AG04449 (cell line): ENCODE measurements at places on chromosomes 4 and X.
A peak's percentile ranks its signal among the peaks of the same experiment; 100 is the strongest.

DNA sequence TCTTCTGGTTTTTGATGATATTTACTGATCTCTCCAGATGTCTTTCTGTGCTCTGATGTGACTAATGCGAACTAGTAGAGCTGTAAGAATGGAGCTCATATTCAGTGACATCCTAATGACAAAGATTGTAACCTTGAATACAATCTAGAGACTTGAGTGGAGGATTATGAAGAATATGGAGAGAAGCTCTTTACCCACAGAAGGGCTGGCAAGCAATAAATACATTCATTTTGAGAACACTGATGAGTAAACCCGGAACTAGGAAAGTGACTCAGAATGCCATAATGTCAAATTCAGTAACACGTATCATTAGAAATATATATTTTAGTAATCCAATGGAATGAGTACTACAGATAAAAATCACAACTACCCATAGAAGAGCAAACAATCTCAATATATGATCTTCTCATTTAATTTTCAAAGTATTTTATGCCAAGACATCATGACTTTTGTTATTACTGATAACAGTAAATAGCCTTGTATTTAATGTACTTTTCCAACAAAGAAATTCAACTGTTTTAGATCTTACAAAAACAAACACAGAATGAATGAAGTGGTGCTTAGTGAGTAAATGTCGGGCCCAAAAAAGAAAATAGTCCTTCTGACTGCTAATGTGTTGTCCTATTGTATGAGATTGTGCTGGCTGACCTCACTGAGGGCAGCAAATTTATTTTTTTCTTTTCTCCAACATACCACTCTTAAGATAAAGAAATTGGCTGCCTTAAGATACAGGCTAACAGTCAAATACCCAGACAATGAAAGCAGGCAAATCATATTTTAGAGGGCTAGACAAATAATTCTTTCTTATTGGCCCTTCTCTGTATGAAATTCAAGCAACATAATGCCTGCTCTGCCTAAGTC lies 49.2 kb upstream of the HDAC8 start:
- DNase-seq, result no peak

DNA sequence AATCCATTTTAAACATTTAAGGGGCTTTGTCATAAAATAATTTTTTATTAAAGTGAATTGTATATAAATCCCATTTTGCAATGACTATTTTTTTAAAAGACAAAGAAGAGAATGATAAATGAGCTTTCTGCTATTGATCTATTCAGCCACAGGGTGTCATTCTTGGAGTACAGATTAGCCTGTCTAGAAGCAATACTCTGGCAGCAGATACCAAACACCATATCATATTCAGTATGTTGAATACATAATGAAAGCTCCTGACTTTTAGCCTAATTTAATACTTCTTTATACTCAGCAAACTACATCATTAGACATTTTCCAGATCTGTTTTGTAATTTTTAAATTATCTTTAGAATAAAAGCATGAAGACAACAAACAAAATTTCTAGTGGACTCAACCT lies 496.3 kb downstream of the PDGFC start:
- peak; percentile 28 for DNase-seq

- no peak for DNase-seq
Measured at GRCh38 chrX:131365766-131366165, 76.7 kb upstream of the IGSF1 start.

DNA sequence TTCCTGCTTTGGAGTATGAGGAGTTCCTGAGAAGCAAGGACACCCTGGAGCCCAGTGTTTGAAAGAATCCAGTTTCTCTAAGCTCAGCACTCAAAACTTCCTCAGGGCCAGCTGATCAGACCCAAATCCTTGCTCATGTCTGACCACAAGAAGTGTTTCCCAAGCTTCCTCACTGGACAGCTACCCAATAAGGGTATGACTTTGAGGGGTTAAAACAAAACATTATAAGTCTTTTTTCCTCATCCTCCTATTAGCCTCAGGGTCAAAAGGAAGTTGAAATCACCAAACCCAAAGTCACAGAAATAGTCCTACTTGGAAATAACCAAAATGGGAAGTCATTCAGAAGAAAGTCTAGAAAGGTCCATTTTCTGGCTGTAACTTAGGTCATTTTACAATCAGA lies 13.7 kb downstream of the ZBTB33 start:
- DNase-seq, result no peak

GRCh38 chrX:102863735-102864134 lies 73.3 kb upstream of the RAB40AL start:
- DNase-seq, result no peak

DNA sequence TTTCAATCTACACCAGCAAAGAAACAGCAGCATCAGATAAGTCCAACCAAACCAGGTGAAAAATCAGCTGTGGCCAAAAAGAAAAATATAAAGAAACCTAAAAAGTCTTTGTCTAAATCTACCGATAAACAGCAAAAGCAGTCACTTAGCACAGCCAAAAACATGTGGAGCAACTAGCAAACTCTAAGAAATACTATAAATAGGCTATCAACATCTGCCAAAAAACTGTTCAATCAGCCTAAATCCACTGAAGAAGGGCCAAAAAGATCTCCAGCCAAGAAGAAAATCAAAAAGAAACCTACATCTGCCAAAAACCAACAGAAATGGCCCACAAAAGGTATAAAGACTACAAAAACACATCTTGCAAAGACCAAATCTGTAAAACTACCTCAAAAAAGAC lies 36.7 kb upstream of the CABS1 start:
- DNase-seq, result no peak

DNA sequence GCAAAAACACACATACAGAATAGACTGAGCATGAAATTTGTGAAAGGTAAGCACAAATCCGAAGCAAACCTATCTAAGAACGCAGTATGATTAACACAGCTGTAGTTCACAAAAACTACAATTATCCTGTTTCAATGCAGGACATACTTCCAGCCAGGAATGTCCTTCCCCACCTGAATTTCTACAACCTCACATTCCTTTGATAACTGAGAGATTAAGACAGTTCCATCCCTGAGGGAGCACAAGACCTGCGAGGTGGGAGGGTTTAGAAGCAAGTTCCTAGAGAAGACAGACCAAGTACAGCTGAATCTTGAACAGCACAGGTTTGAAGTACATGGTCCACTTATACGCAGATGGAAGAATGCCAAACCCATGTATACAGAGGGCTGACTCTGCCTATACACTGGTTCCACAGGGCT lies 10.6 kb downstream of the ABCG2 start:
- no peak for DNase-seq

DNA sequence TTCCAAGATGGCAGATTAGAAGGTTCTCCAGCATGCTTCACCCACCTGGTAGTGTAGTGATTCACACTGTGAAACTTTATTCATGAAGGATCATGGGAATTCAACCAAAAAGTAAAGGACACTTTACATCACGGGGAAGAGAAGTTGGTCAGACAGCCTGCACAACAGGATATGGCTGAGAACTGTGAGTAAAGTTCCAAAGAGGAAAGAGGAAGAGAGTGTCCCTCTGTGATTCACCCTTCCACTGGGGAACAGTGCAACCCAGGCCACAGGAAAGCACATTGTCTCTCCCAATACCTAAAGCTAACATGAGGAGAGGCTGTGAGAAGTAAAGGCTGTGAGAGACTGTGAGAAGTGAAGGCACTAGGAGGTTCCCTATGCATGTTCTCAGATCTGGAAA lies 137.2 kb downstream of the STPG2 start:
- no peak for DNase-seq

GRCh38 chr4:163462556-163462955 lies 11.0 kb downstream of the TKTL2 start:
- no peak for DNase-seq

- DNase-seq, result peak; percentile 87
Measured at GRCh38 chr4:186845137-186845842, 121.6 kb upstream of the FAT1 start.

DNA sequence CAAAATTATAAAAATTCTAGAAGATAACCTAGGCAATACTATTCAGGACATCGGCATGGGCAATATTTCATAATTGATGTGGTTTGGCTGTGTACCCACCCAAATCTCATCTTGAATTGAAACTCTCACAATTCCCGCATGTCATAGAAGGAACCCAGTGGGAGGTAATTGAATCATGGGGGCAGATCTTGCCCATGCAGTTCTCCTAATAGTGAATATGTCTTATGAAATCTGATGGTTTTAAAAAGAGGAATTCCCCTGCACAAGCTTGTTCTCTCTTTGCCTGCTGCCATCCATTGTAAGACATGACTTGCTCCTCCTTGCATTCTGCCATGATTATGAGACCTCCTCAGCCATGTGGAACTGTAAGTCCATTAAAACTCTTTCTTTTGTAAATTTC lies 77.7 kb downstream of the DDX60 start:
- DNase-seq, result no peak

DNA sequence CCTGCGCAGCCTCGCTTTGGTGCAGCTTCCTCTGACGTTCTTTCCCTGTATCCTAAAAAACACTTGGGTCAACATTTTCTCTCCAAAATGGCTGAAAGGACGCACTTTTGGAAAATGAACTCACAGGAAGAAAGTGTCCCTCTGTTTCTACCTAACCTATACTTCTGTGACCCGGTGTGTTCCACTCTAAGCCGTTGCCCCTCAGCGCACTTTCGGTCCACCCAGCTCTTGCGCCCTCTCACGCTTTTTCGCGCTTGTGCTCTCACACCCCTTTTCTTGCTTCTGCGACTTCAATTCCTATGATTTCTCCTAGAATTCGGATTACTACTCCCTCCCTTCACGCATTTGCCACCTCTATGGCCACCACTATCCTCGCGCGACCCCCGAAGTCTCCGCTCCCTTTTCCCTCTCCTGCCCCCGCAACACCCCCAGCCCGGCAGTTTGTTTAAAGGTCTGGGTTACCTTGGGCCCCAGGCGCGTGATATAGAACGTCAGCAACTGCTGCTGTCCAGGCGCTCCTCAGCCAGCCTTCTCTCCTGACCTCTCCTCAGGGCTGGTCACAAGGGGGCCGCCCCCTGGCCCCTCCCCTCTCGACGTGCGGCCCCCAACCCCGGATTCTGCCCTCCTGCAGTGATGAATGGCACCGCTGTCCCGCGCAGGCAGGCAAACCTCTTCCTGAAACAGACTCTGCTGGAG lies at the start of gene USP51:
Gene USP51, minus strand, starts transcription at position 535 of the 696 bp plus-strand sequence. CDS start 909 bp downstream, outside the sequence.
- no peak for DNase-seq

DNA sequence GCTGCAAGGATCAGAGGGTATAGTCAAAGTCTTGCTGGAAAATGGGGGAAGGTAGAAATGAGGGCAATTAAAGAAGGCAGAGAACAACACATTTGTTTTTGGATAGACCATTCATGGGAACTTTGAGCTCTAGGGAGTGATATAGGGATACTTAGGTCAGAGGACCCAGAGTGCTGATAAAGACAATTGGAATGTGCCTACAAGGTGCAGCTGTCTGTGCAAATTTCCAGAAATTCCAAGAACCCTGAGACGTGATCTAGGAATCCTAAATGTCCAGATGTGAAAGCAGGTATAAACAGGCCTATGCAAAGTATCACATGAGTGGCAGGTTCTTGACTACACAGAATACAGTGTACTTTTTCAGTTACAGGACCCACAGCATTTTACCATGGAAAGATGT lies 24.2 kb downstream of the FNIP2 start:
- DNase-seq, result no peak

DNA sequence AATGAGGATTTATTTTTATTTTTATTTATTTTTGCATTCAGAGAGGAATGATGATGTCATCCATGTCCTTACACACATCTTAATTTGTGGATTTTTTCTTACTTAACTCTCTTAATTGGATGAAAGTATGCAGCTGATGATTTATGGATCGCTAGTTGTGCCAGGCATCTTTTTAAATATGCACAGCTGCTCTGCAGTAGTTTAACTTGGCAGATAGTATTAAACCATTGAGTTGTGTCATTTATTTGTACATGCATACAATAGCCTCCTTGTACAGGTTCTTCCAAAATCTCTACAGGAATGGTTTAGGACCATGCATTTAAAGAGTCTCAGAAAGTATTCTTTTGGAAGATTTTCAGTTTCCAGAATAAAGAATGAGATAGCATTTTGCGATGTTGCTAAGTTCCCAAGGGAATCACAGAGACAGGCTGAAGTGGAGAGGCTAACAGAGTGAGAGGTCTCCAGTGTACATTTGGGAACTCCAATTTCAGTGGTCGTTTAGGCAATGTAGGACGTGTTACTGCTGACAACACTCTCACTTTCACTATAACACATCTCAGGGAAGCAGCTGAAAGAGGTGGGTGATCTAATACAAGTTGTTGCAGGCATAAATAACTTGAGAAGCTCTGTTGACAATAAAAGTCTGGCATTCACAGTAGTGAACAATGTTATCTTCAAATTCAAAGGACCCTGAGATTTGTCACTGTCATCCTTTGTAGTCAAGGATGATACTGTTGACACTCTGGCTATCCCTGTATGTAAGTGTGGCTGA lies 49.9 kb upstream of the SCRG1 start:
- no peak for DNase-seq

- no peak for DNase-seq
Measured at GRCh38 chrX:23478561-23478960, 143.9 kb downstream of the PTCHD1 start.

- no peak for DNase-seq
Measured at GRCh38 chr4:84894621-84895020, 71.9 kb downstream of the WDFY3 start.

GRCh38 chr4:78517050-78517652 lies 34.4 kb upstream of the ANXA3 start:
- DNase-seq, result no peak

DNA sequence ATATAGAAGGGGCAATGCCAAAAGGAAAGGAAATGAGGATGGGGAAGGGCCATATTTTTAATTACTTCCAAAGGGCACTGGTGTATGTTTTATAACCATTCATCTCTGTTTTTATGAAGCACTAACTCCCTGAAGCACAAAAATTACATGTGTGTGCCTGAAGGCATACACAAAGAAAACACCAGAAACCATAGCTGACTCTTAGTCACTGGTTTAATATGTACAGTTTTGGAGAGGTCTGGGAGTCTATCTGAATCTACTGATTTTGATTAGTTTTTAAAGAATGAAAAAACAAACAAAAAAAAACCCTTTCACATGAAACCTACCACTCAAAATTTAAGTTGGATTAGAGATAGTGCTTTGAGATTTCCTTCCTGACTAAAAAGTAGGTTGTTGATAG lies 438.7 kb downstream of the RPA4 start:
- DNase-seq, result no peak

DNA sequence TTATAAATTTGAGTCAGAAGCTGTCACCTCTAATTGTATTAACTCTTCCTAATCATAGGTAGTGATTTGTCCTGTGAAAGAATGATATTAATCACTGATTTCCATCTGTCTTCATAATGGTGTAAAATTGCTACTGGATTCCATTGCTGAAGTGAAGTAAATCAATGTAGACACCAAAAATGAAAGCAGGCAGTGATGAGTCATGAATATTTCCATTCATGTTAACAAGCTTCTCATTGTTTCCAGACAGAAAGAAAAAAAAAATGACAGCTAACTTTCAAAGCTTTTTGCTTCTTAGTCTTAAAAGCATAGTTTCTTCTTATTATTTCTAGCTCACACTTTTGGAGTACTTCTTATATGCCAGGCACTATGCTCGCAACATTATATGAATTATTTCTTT lies 21.5 kb downstream of the FAM114A1 start:
- no peak for DNase-seq
